GM12892 (cell line): ENCODE measurements at places on chromosomes 6 and 20.

- DNase-seq = no peak
Observed at GRCh38 chr6:11245381-11246256, 13.2 kb upstream of the NEDD9 start.

DNA sequence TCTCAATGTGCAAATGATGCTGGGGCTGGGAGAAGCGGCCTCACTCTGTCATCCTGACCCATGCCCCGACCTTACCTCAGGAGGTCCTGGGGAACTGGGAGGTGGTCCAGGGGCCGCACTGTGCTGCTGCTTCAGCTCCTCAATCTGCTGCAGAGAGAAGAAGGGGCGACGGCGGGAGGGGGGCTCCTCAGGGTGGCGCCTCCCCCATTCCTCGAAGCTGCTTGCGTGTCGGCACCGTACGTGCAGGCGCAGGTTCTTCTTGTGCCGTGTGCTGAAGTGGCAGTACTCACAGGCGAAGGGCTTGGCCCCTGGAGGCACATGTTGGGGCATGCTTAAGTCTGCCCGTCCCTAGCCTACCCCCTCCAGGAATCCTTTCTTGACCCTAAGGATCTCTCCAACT is 12.9 kb downstream of the ZNF335 start:
- DNase-seq = no peak

DNA sequence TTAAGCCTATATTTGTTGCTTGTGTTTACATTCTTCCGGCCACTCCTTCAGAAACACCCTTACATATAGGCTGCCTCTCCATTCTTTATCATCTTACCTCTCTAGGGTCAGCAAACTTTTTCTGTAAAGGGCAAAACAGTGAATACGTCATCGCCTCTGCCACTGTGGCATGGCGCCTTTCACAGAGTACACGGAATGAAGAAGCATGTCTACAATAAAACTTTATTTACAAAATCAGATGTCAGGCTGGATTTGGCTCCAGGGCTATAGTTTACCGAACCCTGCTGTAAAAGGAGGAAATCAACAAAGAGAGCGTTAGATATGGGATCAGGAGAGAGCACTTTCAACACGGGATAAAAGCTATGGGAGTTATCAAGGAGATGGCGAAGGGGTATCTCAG is 9.3 kb upstream of the NCR2 start:
- no peak for DNase-seq

DNA sequence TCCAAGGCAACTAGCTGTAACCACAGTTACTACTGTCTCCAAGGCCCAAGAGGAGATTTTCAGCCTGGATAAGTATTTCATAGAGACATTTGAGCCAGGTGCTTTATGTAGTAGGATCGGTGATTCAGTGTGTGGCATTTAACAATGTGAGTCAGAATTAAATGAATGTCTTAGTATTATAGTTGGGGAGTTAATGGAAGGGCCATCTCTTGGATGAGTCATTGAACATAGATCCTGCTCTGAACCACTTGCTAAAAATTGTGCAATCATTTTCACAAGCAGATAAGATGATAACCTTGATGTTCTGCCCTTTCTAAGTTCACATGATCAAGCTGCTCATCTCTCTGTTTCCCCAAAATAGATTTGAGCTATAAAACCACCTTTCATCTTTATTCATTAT is 668.9 kb upstream of the CITED2 start:
- no peak for DNase-seq

DNA sequence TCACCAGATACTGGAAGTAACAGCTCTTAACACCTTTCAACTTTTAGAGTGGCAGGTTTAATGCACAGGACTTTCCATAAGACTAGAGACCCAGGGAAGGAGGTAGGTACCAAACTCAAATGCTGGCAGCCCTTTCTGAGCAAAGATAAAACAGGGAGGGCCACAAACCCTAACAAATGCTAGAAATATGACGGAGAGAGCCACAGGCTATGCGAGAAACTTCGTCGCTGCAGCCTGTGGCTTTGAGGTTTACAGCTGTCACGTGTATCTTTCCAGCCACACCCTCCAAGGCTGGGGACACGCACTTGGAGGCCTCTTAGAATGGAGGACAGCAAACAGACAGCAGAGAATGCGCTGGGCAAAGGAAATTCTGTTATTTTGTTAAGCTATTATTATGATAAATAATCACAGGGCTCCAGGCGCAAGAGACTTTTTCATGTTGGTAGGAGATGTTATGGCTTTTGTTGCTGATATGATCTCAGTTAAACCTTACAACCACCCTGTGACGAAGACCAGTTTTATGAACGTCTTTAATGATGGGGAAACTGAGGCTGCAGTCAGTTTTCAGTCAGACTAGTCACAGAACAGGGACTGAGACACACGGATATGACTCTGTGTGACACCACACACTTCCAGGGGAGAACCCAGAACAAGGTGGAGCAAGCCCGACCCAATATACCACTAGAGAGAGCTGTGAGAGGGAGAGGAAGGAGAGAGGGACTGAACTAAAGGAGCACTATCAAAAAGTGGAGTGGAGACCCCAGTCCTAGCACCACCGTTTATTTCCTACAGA is 2.0 kb downstream of the TRAM2 start:
- no peak for DNase-seq

- no peak for DNase-seq
Observed at GRCh38 chr6:53240139-53240538, 91.5 kb upstream of the GCM1 start.

DNA sequence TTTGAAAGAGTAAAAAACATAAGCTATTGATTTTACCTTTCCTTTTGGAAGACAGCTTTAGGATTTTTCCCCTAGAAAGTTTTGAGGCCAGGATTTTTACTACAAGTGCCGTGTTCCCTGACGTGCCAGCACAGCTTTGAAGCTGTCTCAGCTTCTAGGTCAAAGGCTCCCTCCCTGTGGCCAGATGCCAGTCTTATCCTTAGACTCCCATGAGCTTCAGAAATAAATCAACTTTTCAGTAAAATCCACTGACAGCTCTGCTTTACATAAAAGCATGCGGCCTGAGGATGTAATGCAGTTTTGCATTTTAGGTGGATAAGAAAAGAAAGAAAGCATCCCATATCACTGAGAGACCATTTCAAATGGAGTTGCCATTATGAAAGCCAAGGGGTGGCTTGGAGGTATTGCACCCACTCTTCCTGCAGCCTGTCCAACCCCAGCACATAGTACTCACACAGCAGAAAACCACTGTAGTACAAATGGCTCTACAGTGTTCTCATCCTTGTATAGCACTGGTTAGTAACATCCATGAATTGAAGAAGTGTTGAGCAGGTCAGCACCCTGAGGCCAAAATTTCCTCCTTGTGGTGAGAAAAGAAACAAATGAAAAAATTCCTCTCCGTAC is 15.2 kb upstream of the ATXN1 start:
- no peak for DNase-seq

DNA sequence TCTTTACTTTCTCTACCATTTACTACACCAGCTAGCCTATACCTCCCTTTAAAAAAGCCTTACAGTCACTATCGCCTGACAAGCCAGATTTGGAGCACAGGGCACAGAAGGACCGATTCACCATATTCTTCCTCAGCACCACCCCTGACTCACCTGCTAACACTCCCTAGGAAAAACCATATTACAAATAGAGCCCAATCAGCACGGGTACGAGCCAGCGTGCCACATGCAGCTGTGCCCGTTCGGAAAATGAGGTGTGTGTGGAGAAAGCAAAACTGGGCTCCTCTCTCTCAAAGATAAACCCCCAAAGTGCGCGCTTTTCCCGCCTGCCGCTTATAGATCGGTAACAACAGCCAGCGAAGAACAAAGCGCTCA is 1.2 kb downstream of the SYNCRIP start:
- no peak for DNase-seq

DNA sequence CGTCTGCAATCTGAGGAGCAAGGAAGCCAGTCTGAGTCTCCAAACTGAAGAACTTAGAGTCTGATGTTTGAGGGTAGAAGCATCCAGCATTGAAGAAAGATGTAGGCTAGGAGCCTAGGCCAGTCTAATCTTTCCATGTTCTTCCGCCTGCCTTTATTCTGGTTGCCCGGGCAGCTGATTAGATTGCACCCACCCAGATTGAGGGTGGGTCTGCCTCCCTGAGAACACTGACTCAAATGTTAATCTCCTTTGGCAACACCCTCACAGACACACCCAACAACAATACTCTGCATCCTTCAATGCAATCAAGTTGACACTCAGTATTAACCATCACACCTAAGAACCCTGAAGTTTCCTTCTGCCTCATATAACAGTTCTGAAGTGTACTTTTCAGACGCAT is 350.1 kb downstream of the RFPL4B start:
- DNase-seq = no peak

DNA sequence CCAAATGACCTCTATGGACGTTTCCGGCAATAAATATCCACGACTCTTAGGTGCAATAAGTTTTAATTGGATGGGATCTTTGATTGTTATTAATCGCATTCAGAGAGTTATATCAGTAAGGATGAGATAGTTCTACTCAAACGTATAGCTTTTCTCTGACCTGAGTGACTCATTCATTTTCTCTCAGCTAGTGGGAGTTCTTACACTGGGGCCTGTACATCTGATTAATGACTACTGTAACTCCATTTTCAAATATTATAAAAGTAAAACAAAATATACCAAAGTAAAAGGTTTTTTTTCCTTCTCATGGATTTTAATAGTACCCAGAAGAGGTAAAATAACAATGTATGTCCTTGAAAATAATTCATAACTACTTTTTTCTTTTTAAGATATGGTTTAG is 41.1 kb upstream of the SAMD5 start:
- no peak for DNase-seq

DNA sequence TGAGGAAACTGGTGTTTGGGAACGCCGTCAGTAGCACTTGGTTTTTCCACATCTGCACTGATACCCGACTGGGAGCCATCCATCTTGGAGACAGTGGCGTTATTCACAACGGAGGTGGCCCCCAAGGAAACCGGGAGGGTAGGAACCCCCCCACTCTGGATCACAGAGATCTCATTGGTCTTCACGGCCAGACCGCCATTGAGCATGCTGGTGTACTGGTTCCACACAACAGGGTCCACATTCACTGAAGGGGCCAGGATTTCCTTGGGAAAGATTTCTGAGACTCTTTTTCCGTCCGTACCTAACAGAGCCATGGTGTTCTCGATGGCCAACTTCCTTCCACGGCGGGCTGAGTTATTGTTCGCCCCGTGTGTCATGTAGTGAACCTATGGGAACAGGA is 16.1 kb upstream of the ATP9A start:
- DNase-seq = no peak

DNA sequence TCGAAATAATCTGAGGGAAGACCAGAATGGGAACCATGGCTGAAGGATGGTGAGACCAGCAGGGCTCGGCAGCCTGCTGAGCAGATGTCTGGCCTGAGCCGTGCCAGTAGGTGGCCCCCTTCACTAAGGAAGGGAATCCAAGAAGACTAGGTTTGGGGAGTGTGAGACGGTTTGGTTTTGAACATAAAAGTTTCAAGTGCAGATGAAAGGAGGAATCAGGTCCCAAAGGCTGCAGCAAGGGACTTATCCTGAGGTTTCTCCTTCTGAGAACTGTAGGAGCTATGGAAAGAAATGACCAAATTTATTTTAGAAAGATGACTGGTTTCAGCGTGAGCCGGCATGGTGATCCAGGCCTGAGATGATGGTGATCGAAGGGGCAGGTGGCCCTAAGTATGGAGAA is 4.6 kb upstream of the OSER1 start:
- no peak for DNase-seq

DNA sequence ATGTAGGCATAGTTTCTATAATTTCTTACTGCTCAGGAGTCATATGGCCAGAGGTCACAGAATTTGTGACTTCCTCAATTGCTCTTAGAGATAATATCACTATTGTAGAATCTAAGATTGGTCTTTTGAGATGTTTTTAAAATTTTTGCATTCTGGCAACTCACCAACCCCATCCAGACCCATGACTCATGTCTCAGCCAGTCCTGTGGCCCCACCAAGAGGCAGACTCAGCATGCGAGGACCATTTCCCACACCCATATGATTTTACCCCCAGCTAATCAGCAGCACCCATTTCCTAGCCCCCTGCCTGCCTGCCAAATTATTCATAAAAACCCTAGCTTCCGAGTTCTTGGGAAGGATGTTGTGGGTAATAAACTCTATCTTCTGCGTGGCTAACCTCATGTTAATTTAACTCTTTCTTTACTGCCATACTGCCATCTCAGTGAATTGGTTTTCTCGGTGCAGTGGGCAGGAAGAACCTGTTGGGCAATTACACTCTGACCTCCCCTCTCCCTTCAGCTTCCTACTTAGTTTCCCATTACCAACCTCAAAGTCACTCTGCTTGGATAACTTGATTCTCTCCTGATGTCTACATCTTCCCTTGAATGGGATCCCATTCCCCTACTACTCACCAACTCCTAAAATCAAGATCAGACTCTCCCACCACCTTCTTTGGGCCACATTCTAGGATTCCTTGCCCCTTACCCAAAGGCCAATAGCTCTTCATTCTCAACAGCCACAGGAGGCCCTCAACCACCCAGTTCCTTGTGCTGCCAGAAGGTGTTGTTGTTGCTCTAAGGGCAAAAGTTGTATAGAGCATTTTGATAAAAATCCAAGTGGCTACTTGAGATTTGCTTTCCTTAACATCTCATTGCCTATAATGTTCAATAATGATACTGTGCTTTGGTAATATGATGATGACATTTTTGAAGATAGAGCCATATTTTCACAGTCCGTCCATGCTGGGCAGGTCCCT is 16.2 kb upstream of the IYD start:
- DNase-seq = no peak

DNA sequence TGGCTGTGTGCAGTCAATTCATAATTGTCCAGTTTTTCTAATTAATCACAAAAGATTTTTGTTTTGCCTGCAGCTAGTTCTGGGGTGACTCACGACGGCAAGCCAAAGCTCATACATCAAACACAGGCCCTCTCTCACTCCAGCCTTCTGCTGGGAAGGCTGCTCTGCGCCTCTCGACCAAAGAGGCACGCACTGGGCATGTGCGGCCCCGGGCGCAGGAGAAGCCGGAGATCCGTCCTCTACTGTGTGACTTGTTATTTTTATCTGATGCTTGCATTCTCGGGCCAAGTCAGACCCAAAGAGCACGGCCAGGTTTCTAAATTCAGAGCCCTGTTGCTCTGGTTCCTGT is 98.5 kb downstream of the TFAP2A start:
- DNase-seq = no peak

DNA sequence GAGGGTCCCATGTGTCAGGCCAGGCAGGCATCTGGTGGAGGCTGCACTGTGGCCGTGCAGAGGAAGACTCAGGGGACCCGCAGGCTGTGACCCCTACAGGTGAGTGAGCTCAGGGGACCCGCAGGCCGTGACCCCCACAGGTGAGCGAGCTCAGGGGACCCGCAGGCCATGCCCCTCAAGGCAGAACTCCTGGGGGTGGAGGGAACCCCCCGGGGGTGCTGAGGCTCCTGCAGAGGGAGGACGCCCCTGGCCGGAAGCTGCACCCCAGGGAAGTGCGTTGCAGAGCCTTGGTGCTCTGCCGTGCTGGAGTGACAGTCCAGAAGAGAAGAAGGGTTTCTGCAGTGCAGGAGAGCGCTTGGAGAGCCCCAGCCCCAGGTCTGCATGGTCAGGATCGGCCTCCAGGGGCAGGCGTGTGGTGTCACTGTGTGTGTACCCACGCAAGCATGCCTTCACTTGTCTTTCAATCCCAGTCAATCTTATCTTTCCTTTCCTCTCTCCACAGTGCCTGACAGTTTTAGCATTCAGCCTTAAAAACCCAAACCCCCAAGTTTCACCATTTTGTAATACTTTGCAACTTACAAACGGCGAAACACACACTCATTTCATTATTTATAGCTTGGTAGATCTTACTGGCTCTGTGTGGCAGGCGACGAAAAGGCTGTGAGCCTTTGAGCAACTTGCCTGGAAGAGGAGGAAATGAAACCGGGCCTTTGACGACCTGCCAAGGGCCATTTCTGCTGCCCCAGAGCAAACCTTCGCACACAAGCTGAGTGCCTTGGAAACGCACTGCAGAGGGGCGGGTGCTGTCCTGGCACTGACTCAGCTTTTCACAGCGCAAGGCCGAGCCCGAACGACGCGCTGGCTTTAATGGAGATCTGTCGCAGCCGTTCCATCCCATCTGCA is 101.4 kb upstream of the AGPAT4 start:
- DNase-seq = no peak
